DMS79 treated with DMSO at 0.1 percent for 48 hours (cell line): ENCODE measurements at places on chromosomes 2 and 18.

GRCh38 chr2:188380280-188380679, 88.6 kb downstream of the GULP1 start:
- no peak for DNase-seq

GRCh38 chr2:112046231-112046630, 8.8 kb upstream of the TMEM87B start:
- no peak for DNase-seq

- DNase-seq, result no peak
Observed at GRCh38 chr2:207154556-207155510, 10.9 kb downstream of the KLF7 start.

DNA sequence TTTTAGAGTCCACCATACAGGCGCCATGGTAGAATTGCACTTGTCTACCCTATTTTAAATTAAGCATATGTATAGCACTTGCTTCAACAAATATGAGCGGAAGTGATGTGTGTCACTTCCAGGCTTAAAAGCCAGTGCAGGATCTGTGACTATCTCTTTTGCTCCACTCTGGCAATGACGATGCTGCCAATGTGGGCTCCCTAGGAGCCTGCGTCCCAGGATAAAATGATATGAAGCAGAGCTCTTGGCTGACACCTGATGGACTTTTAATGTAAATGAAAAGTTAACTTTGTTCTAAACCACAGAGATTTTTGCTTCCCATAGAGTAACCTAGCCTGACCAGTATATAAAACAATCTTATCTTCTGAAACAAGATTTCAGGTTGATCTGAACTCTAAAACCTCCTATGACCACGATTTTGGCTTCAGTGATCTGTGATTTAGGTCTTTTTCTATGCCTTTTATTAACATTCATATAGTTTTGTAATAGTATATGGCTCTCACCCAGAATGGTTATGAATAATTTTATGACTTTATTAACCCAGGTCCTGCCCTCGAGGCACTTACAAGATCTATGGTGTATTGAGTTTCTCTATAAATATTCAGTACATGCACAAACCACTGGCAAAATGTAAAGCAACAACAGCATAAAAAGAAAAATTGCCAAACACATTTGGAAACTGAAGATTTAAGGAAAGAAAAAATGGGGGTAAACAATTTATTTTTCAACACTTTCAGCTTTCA, 422.5 kb upstream of the PIK3C3 start:
- DNase-seq, result no peak

- DNase-seq, result no peak
Observed at GRCh38 chr18:79797518-79798345, at the start of gene KCNG2. KCNG2 (plus strand) TSS chr18:79797938; CDS start chr18:79863668, 65,730 bp downstream.

- DNase-seq, result no peak
Observed at GRCh38 chr2:137190411-137191195, 425.3 kb downstream of the THSD7B start.

- peak; percentile 81 for DNase-seq
Observed at GRCh38 chr2:156332534-156333273, at the start of gene NR4A2. NR4A2 (minus strand) TSS chr2:156332721; CDS start chr2:156330186, 2,535 bp downstream.

DNA sequence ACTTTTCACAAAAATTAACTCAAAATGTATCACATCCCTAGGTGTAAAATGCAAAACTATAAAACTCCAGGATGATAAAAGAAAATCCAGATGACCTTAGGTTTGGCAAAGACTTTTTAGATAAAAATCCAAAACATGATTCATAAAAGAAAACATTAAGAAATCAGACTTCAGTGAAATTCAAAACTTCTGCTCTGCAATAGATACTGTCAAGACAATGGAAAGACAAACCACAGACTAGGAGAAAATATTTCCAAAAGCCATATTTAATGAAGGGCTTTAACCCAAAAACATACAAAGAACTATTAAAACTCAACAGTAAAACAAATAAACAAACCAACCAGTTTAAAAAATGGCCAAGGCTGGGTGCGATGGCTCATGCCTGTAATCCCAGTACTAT, 173.6 kb upstream of the SPOPL start:
- DNase-seq, result no peak

DNA sequence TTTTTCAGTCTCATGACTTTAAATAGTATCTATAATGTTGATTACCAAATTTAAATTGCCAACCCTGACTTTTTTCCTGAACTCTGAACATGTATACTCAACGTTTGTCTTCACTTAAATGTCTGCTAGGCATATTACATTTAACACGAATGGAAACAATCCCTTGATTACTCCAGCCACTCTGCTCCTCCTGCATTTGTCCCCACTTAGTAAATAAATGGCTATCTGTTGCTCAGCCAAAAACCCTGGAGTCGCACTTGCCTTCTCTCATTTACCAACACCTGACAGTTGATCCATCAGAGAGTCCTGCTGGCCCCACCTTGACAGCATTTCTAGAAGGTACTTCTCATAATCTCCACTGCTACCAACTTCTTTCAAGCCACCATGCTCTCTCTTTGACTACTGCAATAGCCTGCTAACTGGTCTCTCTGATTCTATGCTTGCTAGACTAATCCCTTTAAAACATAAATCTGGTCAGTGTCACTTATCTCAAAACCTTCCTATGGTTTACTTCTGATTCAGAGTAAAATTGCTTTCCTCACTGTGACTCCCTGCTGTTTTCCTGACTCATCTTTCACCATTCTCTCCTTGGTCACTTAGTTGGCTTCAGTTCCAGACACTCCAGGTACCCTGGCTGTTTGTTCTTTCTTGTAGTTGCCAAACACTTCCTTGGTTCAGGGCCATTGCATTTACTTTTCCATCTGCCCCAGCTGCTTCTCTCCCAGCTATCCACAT, 31.9 kb downstream of the SPAG16 start:
- DNase-seq, result no peak

GRCh38 chr2:45777996-45778719, 126.7 kb downstream of the PRKCE start:
- DNase-seq, result no peak

- peak; percentile 19 for DNase-seq
Observed at GRCh38 chr2:47867205-47867604, 39.1 kb downstream of the FBXO11 start.

DNA sequence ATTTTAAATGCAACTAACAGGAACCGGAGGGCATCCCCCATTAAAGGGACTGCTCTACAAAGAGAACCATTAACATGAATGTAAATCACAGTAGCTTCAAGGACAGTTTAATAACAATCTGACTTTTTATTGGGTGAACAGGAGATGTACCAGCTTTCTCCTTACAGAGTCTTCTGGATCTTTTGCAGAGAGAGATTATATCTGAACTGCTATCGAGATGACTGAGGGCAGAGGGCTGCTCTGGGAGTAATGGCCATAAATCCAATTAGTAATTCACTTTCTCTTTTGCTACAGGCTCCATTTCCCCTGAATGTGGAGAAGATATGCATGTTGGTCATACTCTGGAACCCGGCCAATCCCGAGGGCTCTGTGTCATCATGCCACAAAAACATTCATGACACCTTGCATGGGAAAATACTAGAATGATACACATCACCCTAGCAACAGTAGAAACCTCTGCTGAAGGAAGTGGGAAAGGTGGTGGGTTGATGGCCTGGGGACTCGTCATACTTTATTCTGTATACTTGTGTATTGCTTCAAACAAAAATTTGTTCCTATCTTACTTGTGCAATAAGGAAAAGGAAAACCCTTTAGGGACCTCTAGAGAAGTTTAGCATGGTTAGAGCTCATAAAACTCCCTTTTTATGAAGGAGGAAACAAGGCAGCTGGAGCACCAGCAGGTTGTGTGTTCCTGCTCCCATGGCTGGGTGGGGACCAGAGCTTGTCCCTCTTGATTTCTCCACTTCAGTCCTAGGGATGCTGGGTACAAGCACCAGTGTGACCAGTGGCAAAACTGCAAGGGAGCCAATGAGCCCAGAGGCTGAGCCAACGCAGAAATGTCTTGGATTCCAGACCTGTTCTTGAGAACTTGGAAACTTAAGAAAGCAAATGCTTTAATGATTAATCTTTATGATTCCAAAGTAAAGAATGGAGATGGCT, 26.0 kb downstream of the CTAGE1 start:
- DNase-seq, result no peak

DNA sequence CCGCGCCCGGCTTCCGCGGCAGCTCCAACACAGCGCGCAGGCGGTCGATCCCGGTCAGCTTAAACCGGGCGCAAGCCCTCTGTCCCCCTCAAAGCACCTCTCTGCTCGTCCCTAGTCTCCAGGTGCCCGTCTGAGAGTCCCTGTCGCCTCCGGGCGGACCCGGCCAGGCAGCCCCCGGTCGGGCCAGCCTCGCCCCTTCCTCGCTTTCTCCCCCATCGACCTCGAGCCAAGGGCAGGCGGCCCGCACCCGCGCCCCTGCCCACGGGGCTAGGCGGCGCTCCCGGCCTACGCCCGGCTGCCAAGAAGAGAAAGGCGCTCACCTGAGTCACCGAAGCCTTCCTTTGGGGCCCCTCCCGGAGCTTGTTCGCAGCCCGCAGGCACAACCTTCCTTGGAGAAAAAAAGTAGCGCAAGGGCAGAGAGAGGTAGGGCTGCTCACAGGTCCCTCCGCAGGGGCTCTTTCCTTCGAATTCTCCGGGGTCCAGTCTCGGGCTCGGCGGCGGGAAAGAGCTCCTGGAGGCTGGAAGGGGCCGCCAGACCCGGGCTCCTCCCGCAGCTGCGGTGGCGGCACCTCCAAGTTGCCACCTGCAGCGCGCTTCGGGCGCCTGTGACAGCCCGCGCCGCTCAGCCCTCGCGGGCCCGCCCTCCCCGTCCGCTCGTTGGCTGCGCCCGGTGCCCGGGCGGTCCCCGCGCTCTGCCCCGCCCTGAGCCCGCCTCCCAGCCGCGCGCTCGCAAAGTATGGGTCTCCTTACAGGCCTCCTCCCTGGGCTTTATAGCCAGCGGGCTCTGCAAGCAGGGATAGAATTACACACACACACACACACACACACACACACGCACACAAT, 86.5 kb upstream of the EPB41L3 start:
- peak; percentile 91 for DNase-seq

DNA sequence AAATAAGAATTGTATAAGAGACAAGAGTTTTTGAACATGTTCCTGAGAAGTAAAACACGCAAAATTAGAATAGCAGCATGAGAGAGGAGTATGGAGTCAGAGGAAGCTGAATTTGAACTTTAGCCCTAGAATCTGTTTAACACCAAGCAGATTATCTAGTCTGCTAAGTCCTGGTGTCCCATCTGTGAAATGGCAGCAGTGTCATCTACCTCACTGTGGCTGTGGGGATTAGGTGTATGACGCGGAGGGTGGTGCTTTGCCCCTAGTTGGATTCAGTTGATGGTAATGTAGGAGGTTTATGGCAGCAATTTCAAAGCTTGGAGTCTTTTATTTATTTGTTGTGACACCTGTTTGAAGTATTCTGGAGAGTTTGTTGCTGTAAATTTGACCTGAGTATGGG, 79.2 kb downstream of the ZNF532 start:
- no peak for DNase-seq

DNA sequence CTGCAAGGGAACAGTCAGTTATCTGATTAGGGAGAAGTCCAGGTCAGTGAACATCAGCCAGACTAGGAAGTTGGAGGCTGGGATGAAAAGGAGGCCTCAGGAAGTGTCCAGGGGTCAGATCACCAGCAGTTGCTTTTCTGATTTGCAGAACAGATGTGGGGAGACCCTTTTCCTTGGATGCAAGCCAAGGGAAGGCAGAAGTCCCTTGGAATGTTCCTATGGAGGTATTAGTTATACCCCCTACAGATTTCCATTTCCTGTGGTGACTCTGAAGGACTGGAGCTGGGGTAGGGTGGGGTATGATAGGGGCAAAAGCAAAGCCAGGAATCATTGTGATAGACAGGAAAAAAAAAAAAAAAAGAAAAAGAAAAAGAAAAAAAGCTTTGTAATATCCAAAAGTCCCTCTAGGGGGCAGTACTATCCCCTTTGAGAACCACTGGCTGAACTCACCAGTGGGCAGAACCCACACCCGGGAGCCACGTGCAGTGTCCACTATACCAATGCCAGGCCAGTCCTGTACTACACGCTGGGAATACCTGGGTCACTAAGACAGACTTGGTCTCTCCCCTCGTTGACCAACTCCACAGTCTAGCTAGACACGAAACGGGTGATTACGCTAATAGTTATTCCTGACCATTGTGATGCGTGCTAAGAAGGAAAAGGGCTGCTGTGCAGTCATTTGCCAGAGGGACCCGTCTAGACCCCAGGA, 7.4 kb downstream of the DYSF start:
- no peak for DNase-seq

DNA sequence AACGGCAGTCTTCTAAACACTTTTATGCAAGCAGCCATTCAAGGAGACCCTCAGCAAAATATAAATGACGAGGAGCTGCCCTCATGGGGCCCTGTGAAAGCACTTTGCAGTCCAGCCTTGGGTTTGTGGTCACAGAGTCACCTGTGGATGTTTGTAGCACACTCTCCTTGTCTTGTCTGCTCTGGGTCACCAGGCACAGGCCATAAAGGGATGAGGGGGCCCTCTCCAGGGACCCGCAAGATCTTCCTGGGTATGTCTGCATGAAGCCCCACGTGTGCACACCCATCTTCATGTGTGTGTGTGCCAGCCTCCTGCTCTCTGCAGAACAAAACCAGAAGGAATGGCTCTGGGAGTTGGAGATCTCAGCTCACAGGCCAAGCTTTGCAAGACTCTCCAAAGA, 36.2 kb downstream of the ATOH8 start:
- DNase-seq, result no peak

DNA sequence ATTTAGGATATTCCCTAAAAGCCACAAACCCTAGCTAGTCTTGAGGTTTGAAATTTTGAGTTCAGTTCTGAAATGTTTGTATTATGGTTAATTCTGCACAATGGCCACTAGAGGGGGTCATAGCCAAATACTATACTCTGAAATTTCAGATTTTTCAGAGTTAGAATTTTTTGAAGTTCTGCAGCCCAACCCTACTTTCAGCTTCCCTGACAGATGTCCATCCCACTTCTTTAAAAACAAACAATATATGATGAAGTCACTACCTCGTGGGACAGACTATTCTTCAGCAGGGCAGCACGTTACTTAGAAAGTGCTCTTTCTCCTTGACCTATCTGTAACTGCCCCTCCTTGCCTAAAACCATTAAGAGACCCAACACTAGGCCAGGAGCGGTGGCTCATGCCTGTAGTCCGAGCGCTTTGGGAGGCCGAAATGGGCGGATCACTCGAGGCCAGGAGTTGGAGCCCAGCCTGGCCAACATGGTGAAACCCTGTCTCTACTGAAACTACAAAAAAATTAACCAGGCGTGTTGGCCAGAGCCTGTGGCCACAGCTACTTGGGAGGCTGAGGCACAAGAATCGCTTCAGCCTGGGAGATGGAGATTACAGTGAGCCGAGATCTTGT, 48.2 kb upstream of the PAPOLG start:
- DNase-seq, result peak; percentile 12

- no peak for DNase-seq
Observed at GRCh38 chr2:200342235-200342634, 35.7 kb downstream of the SPATS2L start.

- peak; percentile 89 for DNase-seq
Observed at GRCh38 chr18:6604573-6604941, 125.0 kb upstream of the ARHGAP28 start.
